ENCODE measurements at places on chromosomes 7 and 10.

GRCh38 chr7:156121434-156121833 lies 309.2 kb upstream of the SHH start:
- no peak for DNase-seq

GRCh38 chr7:134083766-134084487 lies 43.2 kb upstream of the LRGUK start:
- DNase-seq = no peak

DNA sequence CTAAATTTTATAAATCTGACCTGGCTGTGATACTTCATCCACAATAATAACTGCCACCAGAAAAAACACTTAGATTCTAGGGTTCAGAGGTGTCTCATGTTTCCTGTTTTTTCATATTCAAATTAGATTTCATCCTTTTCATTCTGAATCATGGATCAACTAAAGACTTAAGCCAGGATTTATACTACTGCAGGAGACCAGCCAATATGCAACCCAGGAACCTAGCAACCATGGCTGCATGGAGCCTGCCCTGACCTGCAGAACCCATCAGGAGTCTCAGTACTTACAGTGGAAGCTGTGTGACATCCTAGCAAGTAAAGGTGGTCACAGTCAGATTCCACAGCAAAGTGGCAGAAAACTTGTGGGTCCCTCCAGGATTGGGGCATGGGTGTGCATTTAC lies 40.5 kb upstream of the RNF148 start:
- no peak for DNase-seq

- no peak for DNase-seq
These were observed 278.5 kb downstream of the DNAJB6 start for GRCh38 chr7:157615101-157615817.

- DNase-seq = no peak
These were observed 57.3 kb upstream of the KCND2 start for GRCh38 chr7:120215654-120216053.

- DNase-seq = no peak
These were observed 8.9 kb downstream of the DHTKD1 start for GRCh38 chr10:12077580-12078180.

GRCh38 chr7:15543256-15543655 lies 18.6 kb downstream of the AGMO start:
- no peak for DNase-seq

DNA sequence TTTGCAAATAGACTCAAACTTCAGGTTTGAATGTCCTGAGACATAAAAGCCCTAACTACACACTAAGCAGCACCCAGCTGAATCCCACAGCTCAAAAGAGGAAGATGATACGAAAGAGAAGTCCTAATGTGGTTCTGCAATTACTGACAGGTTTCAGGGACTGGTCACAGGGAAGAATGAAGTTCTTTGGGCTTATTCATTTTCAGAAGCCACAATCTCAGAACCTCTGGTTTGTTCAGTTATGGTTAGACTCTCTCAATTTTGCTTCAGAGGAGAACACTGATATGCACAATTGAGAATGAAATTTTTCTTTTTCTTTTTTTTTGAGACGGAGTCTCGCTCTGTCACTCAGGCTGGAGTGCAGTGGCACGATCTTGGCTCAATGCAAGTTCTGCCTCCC lies 94.6 kb upstream of the FAM180A start:
- no peak for DNase-seq

DNA sequence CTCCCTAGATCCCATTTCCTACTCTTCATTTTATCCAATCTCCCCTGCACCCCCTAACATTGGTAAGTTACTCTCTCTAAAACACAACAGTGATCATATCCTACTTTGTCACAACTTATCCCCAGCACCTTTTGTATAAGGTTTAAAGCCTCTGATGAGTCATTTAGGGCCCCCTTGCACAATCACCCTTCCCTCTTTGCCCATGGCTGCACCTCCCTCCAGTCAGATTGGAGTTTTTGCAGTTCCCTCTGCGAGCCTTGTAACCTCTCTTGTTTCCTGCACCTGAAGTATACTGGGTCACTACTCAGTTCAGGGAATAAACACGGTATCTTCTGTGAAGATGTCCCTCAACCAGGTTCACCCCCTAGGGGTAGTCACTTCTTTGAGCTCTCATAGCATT lies 55.9 kb upstream of the ADRB1 start:
- no peak for DNase-seq

Measured in stimulated activated CD8-positive, alpha-beta memory T cell treated with anti-CD3 and anti-CD28 coated beads, Interleukin-15, amount 100 ng/mL, for 4 hours (primary cell).